Esophagus muscularis mucosa (tissue), 4 donors: ENCODE measurements at places on chromosomes 2 and 18. TPM values are rescaled to one million over a fixed set of nuclear protein-coding genes. Genes with fewer than 3 reads are reported as not detected.

DNA sequence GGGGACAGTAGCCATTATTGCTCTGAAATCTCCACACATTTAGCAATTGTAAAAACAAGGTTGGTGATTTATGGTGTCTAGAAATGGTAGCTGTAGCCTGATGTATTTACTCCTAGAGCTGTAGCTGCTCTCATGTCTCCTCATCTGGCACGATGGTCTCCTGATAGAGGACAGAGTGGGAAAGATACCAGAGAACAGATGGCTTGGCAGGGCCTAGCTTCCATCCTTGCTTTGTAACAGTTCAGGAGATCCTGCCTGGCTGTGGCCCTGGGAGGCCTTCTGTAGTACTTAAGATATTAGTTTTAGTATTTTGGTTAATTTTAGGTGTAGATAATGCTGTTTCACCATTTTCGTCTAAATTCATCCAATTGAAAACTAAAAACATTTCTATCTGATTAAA is 6.7 kb downstream of the ATG16L1 start:
- no peaks in the 10 kb centered on the region for H3K27me3 ChIP-seq
- no peak overlapping the region for H3K4me3 ChIP-seq
- no peak for DNase-seq
- no peak overlapping the region for H3K27ac ChIP-seq

- H3K4me3 ChIP-seq: no peak overlapping the region
- no peak for DNase-seq
- no peaks in the 10 kb centered on the region for H3K36me3 ChIP-seq
- H3K4me1 ChIP-seq: no peaks in the 10 kb centered on the region
- no peak overlapping the region for H3K27ac ChIP-seq
Measured at GRCh38 chr2:63422556-63422955, 165.7 kb downstream of the WDPCP start.

DNA sequence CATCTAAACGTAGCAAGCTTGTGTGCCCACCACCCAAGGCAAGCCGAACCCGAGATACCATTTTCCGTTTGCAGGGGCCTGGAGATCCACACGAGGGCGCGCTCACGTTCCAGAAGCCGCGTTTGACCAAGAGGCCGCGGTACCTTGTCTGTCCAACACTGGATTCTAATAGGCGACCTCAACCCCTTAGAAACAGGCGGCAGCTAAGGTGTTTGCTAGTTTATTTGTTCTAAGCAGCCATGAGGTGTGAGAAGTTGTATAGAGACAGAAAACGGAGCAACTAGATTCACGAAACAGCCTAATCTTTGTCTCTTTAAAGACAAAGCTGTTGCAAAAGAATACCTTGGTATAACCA is 4.2 kb downstream of the HOXD11 start:
- H3K36me3 ChIP-seq: no peaks in the 10 kb centered on the region
- DNase-seq: no peak
- H3K4me1 ChIP-seq: peaks cover 35% of the 10 kb centered on the region
- H3K27ac ChIP-seq: no peak overlapping the region
- H3K27me3 ChIP-seq: peaks cover 99% of the 10 kb centered on the region

GRCh38 chr2:40401896-40402295 is 50.0 kb downstream of the SLC8A1 start:
- H3K4me1 ChIP-seq: peaks cover 61% of the 10 kb centered on the region
- no peak for DNase-seq
- no peak overlapping the region for H3K4me3 ChIP-seq
- no peaks in the 10 kb centered on the region for H3K27me3 ChIP-seq

DNA sequence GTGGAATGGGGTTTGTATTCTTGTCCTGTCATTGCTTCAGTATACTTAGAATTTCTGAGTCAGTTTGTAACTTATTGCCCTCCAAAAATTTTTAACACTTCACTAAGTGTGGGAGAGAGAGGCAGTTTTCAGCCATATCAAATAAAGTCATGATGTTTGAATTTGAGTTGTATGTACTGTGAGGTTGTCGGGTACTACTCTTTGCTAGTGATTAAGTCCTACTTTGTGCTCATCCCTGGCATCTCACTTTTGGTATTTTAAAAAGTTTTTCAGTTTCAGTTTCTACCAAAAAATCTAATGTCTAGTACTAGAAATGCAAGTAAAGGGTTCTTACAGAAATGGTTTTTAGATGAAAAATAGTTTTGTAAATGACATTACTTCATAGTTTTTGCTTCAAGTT is 40.7 kb downstream of the EIF5B start:
- H3K27me3 ChIP-seq: no peaks in the 10 kb centered on the region
- H3K27ac ChIP-seq: no peak overlapping the region
- no peak for DNase-seq
- H3K4me3 ChIP-seq: no peak overlapping the region
- H3K36me3 ChIP-seq: peaks cover 92% of the 10 kb centered on the region
- H3K4me1 ChIP-seq: no peaks in the 10 kb centered on the region

GRCh38 chr2:209463226-209463625 is 39.4 kb downstream of the MAP2 start:
- no peak for DNase-seq
- H3K36me3 ChIP-seq: no peaks in the 10 kb centered on the region
- no peaks in the 10 kb centered on the region for H3K4me1 ChIP-seq

DNA sequence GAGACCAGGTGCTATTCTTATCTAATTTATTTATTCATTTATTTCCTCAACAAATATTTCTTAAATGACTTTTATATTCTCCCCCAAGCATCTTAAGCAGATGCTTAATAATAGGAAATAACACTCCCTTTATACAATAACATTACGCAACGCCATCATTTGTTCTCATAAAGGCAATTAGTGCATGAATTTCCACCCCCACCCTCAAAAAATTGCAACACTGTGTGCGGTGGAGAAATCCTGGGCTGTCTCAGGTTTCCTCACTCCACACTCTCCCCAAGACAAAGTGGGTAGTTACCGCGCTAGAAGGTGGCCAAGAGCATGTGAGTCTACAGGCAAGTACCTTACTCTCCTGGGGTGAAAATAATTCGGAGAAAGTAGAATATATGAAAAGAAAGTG is 37.0 kb upstream of the CTDP1 start:
- no peak overlapping the region for H3K4me3 ChIP-seq
- H3K4me1 ChIP-seq: peaks cover 6% of the 10 kb centered on the region
- H3K27ac ChIP-seq: no peak overlapping the region
- DNase-seq: no peak

GRCh38 chr2:66587216-66587615 is 152.3 kb downstream of the MEIS1 start:
- H3K27me3 ChIP-seq: peaks cover 4% of the 10 kb centered on the region
- no peak overlapping the region for H3K27ac ChIP-seq
- H3K4me3 ChIP-seq: no peak overlapping the region
- no peak for DNase-seq

GRCh38 chr2:186637497-186637800 is 47.6 kb downstream of the ITGAV start:
- no peak for DNase-seq
- H3K36me3 ChIP-seq: peaks cover 7% of the 10 kb centered on the region
- no peak overlapping the region for H3K4me3 ChIP-seq
- H3K27ac ChIP-seq: no peak overlapping the region
- H3K27me3 ChIP-seq: no peaks in the 10 kb centered on the region

DNA sequence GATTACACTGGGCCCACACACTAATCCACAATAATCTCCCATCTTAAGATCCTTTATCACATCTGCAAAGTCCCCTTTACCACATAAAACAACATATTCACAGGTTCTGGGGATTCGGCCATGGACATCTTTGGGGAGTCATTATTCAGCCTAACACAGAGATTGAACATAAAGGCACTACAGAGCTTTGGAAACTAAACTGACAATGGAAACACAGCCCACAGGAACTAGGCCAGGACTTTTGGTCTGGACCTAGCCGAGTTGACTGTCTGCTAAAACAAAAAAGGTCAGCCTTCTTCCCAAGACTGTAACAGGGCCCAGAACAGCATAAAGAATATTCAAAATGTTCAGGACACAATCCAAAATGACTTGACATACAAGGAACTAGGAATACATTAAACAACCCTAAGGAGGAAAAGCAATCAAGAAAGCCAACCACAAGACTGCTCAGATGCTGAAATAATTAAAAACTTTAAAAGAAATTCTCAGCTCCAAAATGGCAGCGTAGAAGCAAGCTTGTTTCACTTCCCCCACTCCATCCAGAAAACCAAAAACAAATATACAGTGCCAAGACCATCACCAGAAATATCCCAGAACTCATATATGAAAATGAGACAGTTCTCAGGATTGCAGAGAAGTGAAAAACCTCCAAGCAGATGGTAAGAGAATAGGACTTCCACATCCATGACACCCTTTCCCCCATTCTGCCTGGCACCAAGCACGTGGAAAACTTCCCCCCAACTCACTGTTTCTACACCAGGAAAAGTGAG is 207.8 kb downstream of the ATAD2B start:
- no peak for DNase-seq
- no peaks in the 10 kb centered on the region for H3K27me3 ChIP-seq
- H3K27ac ChIP-seq: no peak overlapping the region
- no peaks in the 10 kb centered on the region for H3K36me3 ChIP-seq

GRCh38 chr2:52017646-52018235 is 985.8 kb upstream of the NRXN1 start:
- no peaks in the 10 kb centered on the region for H3K36me3 ChIP-seq
- DNase-seq: no peak
- no peaks in the 10 kb centered on the region for H3K4me1 ChIP-seq
- H3K4me3 ChIP-seq: no peak overlapping the region
- H3K27ac ChIP-seq: no peak overlapping the region

DNA sequence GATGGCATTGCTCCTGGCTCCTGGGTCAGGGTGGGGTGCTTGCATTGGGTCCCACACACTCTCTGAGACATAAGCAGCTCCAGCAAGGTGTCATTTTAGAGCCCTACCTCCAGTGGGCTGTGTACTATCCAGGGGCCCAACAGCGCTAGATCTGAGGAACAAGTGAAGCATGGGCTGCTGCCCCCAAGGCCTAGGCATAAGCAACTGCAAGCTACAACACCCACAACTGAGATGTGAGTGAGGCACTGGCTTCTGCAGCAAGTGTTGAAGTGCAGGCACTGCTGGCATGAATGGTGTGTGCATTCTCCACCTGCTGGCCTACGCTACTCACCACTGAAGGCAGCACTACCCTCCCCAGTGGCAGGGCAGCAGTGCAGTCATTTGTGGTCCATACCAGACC is 81.0 kb upstream of the STK39 start:
- H3K27ac ChIP-seq: no peak overlapping the region
- DNase-seq: no peak
- no peaks in the 10 kb centered on the region for H3K27me3 ChIP-seq
- no peak overlapping the region for H3K4me3 ChIP-seq
- no peaks in the 10 kb centered on the region for H3K36me3 ChIP-seq

GRCh38 chr18:22069916-22070315 is 99.5 kb upstream of the GATA6 start:
- no peaks in the 10 kb centered on the region for H3K27me3 ChIP-seq
- no peaks in the 10 kb centered on the region for H3K4me1 ChIP-seq
- H3K27ac ChIP-seq: no peak overlapping the region
- no peak overlapping the region for H3K4me3 ChIP-seq
- DNase-seq: no peak

DNA sequence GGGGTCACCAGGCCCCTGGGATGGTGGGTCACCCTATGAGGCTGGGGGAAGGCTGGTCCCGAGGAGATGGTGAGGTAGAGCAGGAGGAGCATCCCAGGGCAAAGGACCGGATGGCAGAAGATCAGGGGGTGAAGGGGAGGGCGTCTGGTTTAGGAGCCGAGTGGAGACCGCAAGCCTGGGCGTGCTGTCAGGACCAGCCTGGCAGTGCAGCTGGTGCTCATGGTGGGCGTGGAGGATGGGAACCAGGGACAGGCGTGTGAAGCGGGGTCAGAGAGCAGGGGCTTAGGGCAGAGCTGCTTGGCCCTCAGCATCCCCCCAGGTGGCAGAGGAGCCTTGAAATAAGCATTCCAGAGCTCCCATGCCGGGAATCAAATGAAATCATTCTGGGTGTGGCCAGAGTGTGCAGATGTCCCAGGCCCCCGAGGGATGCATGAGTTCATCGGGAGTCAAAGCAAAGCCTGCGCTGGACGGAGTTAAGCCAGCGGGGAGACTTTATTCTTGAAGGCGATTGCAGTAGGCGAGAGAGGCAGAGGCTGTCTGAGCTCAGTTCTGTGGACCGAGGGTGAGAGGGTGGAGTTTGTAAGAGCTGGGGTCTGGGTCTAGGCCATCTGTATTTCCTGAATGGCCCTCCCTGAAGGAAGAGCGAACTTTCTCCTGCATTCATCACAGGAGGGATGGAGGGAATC is 33.1 kb upstream of the MBP start:
- no peak for DNase-seq
- no peaks in the 10 kb centered on the region for H3K36me3 ChIP-seq
- no peak overlapping the region for H3K4me3 ChIP-seq
- H3K27ac ChIP-seq: peak overlapping the region; percentile 27

GRCh38 chr2:108184419-108184818 is 55.3 kb upstream of the SULT1C3 start:
- no peak for DNase-seq
- H3K4me1 ChIP-seq: no peaks in the 10 kb centered on the region
- H3K27me3 ChIP-seq: no peaks in the 10 kb centered on the region
- H3K36me3 ChIP-seq: no peaks in the 10 kb centered on the region
- H3K4me3 ChIP-seq: no peak overlapping the region

DNA sequence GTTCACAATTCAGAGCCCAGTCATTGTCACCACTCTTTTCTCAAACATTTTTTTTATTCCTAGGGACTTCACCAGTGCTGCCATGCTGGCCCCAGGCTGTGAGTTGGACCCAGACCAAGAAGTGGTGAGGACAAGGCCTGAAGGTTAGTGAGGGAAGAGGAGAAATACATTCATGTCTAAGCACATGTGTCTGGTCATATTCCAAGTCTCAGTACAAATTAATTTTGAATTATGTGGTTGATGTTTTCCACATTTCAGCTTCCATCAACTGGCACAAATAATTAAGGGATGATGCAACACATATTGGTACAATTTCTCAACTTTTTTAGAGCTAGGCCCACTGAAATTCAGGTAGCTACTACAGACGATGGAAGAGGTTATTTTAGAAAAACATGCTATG is 106.6 kb upstream of the UPP2 start:
- no peaks in the 10 kb centered on the region for H3K27me3 ChIP-seq
- H3K36me3 ChIP-seq: no peaks in the 10 kb centered on the region

DNA sequence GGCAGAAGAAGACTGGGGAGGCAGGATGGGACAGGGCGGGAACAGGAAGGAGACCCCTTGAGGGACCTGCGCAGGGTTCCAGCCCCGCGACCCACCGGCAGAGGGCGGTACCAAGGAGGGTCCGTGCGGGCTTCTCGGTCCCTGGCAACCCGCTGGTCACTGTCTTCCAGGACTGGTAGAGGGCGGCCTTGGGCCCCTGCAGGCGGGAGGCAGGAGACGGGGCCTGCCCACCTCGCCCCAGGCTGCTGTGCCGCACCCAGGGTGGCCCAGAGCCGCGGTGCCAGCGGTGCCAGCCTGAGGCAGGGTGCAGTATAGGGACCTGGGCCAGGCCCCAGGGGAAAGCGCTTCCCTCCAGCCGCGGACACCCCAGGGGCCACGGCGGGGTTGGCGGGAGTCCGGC is 34.5 kb downstream of the NEURL3 start:
- H3K4me3 ChIP-seq: peak overlapping the region; percentile 22
- H3K27ac ChIP-seq: no peak overlapping the region
- H3K27me3 ChIP-seq: peaks cover 17% of the 10 kb centered on the region
- H3K36me3 ChIP-seq: no peaks in the 10 kb centered on the region

CRYGC gene
- total RNA-seq: not detected

PTPRM gene
- total RNA-seq: 89.2 TPM

RESP18 gene
- not detected for total RNA-seq

NTSR2 gene
- not detected for total RNA-seq

CHST10 gene
- 16.1 TPM for total RNA-seq

DOK1 gene
- 24.5 TPM for total RNA-seq

POTEC gene
- total RNA-seq: not detected

ANKRD29 gene
- 12.3 TPM for total RNA-seq

CCDC178 gene
- 1.2 TPM for total RNA-seq
